ENCODE measurements at places on chromosomes 3 and 15.

DNA sequence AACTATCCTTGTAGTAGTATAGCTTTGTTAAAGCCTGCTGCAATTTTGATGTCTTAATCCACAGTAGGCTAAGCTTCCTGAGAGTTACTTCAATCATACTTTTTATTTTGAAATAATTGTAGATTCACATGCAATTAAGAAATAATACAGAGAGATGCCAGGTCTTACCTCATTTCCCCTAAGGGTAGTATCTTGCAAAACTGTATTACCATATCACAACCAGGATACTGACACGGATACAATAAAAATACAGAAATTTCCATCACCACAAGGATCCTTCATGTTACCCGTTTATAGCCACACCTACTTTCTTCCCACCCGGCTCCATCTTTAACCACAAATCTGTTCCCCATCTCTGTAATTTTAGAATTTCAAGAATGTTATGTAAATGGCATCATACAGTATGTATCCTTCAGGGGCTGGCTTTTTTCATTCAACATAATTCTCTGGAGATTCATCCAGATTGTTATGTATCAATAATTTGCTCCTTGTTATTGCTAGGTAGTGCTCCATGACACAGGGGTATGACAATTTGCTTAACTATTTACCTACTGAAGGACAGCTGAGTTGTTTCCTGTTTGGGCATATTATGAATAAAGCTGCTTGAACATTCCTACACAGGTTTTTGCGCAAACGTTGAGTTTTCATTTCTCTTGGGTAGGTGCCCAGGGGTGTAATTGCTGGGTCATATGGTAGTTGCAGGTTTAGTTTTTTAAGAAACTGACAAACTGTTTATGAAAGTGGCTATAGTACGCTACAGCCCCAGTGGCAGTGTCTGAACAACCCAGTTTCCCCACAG, 21.6 kb downstream of the BDH1 start:
- no peak for DNase-seq

DNA sequence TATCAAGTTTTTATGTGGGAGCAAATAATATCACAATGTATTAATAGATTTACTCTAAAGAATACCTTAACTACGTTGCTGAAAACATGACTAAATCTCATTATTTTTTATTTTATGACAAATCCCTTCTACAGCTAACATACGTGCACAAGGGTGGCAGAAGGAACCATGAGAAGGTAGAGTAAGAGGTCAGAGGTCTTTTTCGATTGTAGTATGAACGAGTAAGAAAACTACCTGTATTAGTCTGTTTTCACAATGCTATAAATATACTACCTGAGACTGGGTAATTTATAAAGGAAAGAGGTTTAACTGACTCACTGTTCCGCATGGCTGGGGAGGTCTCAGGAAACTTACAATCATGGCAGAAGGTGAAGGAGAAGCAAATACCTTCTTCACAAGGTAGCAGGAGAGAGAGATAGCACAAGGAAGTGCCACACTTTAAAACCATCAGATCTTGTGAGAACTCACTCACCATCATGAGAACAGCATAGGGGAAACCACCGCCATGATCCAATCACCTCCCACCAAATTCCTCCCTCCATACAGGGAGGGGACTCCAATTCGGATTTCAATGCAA, 95.3 kb downstream of the SUCLG2 start:
- no peak for DNase-seq

- no peak for DNase-seq
Measured at GRCh38 chr3:114034787-114035545, 21.4 kb downstream of the CCDC191 start.

DNA sequence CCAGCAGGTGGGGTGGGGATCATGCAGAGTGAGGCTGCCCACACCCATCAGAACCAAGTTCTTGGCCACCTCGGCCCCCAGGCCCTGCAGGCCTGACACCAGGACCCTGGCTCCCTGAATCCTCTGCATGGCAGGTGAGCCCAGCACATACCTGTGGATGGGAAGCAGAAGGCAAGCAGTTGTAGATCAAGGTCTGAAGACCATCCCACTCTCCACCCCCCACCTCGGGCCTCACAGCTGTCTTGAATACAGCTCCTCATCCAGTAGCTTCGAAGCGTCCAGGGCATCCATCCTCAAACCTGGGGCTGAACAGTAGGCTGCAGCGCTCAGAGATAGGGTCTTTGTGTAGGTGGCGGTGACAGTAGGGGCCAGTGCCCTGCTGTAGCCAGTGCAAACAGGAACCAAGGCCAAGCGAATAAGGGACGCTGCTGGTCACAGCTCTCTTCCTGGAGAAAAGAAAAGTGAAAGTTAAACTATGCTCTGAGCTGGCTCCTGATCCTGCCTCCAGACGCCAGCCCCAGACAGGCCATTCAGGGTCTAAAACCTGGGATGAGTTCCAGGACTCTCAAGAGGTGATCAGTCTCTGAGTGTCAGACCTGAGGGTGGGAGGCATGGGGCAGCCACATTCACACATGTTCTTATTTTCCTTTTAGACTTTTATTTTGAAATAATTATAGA, at the start of gene UBA7:
TSS of gene UBA7 (minus strand) at position 457 of the 678 bp plus-strand sequence. CDS start at position 291, 166 bp downstream.
- DNase-seq: peak; percentile 65

DNA sequence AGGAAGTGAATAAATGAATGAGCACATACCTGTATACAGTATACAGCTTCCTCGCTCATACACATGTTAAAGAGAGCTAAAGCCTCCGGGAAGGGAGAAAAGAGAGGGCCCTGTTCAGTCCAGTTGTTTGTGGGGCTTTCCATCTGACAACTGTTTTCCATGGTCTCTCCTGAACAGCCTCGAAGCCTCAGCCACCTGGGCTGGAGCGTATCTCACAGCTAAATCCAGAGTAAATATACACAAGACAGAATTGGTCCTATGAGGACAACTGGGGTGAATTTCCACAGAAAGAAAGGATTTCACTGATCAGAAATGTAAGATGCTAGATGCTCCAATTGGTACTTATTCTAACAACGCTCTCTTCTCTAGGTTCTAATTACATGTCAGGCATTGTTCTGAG, 103.5 kb downstream of the LIPC start:
- no peak for DNase-seq

DNA sequence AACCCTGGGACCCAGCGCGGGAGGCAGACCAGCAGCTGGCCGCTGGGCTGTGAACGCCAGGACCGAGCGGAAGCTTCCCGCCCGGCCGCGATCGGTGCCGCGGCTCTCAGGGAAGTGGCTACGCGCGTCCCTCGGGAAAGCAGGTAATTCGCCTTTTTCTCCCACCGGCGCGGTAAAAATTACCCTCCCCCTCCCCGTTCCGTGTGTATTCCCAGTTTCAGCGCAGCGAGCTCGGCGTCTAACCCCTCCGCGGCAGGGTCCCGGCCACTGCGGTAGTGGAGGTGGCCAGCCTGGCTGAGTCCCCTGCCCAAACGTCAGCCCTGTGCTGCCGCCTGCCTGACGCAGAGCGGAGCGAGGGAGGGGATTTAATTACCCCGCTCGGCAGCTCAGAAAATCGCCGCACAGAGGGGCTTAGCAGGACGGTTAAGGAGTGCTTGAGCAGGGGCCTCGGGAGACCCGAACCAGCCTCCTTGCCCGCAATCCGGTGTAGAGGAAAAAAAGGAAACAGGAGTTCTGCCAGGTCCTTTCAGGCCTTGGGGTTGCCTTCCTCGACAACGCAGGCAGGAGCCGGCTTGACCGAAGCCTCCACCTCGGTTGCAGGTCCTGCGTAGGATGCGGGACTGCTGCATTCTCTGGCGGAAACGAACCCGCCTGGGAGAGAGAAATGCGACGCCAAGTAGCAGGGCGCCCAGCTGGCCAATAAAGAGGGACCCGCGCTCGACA, 2.9 kb downstream of the GATA2 start:
- DNase-seq: no peak

- peak; percentile 98 for DNase-seq
Measured at GRCh38 chr3:138694287-138695007, 85.9 kb downstream of the FAIM start.

DNA sequence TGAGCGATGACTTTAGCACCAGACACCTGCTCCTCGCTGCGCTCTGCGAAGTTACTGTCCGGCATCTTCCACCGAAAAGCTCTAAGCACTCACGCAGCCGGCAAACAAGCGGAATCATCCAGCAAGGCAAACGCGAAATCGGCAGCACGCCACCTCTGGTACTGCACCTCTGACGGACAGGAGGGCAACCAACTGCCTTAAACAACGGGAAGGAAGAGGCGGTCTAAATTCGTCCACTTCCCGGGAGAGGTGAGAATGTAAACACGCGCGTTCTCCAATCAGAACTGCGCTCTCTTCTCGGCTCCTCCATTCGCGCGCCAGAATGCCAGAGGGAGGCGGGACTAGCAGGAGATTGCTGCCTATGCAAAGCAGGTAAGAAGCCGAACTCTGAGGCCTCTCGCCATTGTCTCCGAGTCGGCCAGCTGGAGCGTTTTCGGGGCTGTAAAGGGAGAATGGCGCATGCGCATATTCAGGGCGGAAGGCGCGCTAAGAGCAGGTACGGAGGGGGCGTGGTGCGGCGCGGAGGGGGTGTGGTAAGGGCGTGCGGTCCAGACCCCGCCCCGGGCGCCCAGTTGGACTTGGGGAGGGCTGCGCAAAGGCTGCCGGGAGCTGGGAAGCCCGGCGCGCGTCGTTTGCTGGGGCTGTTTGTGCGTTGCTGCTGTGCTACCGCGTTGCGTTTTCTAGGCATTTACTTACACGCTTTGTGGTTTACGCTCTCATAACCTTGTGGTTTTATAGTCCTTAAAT, at the start of the genes BTD and HACL1:
TSS of gene BTD (plus strand) at position 347 of the 747 bp plus-strand sequence. CDS start 33,695 bp downstream, outside the sequence.
TSS of gene HACL1 (minus strand) at position 171 of the 747 bp plus-strand sequence. CDS start at position 65, 106 bp downstream.
- peak; percentile 97 for DNase-seq

GRCh38 chr3:155744010-155744625, 753 bp downstream of the PLCH1 start:
- peak; percentile 54 for DNase-seq

GRCh38 chr3:50617911-50618481, 1.0 kb downstream of the MAPKAPK3 start:
- no peak for DNase-seq

GRCh38 chr3:136166507-136166906, 29.6 kb downstream of the MSL2 start:
- DNase-seq: no peak

GRCh38 chr3:101851072-101851770, 1.9 kb downstream of the NFKBIZ start:
- no peak for DNase-seq

DNA sequence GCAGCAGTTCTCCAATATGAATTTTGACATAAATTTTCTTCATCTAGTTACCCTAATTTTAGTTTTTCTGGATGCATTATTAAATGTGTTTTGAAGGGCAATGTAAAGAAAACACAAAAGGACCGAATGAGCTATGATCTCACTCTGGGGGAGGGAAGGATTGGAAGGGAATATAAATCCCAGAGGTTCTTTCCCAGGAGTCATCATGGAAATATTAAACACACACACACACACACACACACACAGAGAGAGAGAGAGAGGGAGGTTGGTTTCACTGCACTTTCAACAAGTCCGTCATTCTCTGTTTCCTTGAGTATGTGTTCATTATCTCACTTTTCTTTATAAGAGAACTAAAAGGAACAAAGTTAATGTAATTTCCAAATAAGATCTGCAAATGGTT, 70.7 kb upstream of the DCBLD2 start:
- peak; percentile 92 for DNase-seq

GRCh38 chr3:38567498-38567897, 71.4 kb downstream of the EXOG start:
- no peak for DNase-seq

- DNase-seq: peak; percentile 92
Measured at GRCh38 chr15:58467121-58467721, 35.4 kb downstream of the LIPC start.

- no peak for DNase-seq
Measured at GRCh38 chr3:149251186-149251585, 29.6 kb upstream of the CP start.

GRCh38 chr15:99209326-99209725, 40.1 kb downstream of the TTC23 start:
- no peak for DNase-seq

DNA sequence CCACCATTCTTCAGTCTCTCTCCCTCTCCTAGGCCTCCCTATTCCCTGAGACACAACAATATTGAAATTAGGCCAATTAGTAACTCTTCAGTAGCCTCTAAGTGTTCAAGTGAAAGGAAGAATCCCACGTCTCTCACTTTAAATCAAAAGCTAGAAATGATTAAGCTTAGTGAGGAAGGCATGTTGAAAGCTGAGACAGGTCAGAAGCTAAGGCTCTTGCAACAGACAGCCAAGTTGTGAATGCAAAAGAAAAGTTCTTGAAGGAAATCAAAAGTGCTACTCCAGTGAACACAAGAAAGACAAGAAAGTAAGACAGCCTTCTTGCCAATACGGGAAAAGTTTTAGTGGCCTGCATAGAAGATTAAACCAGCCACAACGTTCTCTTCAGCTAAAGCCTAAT, 41.3 kb downstream of the PPM1L start:
- DNase-seq: no peak

- peak; percentile 50 for DNase-seq
Measured at GRCh38 chr15:63054985-63055384, 12.4 kb downstream of the TPM1 start.

GRCh38 chr15:92140796-92141195, 252.9 kb upstream of the ST8SIA2 start:
- no peak for DNase-seq

DNA sequence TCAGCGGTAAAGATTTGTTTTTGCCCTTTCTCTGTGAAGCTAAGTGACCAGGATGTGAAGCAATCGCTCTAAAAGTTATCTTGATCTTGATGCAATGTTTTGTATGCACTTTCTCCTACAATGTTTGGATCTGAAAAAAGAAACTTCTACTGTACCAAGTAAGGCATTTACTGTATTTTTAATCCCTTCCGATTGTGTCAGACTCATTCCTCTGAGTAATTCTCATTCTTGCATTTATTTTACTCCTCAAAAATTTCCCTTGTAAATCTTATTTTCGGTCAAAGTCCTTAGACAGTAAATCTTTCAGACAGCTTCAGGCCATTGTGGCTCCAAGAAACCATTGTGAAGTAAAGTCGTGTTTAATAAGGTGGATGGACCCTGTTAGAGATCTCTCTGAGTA, 141.9 kb downstream of the TP63 start:
- DNase-seq: no peak

DNA sequence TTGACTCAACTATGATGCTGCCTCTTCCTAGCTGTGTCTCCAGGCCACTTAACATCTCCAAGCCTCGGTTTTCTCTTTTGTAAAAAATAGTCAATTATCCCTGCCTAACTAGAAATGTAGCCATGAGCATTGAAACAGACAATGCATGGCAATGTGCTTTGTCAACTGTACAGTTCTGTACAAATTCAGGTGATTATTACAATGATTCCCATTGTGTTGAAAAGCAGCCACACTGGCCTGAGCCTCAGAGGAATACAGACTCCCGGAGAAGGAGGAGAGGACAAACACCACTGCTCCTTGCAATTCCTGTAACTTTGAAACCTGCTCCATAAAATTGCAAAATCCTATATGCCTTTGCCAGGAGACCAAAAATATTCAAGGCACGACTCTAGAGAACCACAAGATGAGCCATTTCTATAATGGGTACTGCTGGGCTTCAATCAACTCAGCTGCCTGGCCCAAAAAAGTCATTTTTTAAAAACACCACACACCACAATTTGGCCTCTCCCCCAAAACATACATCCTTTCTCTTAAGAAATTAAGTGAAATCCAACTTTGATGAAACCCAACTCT, 28.6 kb downstream of the DAPK2 start:
- DNase-seq: no peak

DNA sequence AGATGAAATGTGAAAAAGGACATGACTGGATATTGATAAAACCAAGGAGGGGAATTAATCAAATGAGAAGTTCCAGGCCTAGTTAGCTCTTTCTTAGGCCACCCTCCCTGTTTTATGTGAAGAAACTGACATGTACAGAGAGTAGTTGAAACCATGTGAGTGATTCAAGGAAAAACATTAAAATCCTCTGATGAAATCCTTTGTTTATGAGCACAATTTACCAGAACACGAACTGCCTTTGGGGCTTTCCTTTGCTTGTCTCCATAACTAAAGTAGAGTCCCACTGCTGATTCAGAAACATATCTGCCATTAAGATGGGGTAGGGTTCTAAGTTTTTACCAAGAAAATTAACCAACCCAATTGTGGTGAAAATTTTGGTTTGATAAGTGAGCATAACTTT, 558.3 kb downstream of the NR2F2 start:
- DNase-seq: no peak
